ENCODE measurements at places on chromosomes 2 and 18. TPM values are rescaled to one million over a fixed set of nuclear protein-coding genes. Genes with fewer than 3 reads are reported as not detected.

Gene CFC1
- total RNA-seq: not detected

Gene PFN4
- not detected for total RNA-seq

Gene STARD6
- 0.51 TPM for total RNA-seq

Gene SERPINB13
- 44.9 TPM for total RNA-seq

Gene TMEM185B
- 24.2 TPM for total RNA-seq
